Right renal cortex interstitium (tissue), 3 donors: ENCODE measurements at places on chromosomes 1 and 21.

DNA sequence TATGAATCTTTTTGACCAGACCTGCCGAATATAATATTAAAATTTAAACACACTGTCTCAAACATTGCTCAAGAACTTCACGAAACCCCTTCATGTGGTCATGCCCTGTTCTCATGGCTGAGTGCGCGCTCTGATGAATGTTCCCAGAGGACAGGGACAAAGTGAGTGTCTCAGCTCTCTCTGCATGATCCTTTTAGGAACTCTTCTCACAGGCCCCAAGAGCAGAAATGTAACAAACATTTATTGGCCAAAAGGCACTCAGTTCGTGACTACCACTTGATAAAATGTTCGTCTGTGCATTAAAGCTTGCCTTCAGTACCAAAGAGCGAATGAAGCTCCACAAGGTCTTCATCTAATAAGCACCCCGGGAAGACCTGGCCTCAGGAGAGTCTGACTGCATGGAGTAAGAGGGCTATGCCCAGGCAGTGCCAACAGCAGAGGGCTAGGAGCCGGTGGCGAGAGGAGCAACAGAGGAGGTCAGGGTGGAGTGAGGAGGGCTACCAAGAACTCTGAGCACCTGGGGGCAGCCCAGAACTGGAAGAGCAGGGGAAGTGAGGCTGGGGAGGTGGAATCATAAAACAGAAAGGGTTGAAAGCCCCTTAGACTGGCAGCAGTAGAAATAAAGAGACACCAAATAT is 171.1 kb downstream of the RHOU start:
- DNase-seq, result no peak

DNA sequence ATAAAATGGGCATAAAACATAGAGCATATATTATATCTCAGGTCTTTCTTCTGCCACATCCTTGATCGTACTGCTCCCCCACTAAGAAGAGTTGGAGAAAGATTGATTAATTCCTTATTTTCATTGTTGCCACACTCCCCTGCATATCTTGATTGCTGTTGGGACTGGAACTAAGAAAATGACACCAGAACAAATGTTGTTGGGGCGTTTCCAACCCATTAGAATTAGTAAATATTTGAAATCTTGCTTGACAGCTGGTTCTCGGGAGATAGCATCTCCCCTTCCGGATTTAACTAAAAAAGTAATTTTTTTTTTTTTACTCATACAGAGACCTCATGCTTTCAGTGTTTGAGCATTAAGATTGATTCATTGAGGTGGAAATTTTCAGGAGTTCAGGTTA is 493.0 kb upstream of the PLXNA2 start:
- DNase-seq, result no peak

- no peak for DNase-seq
These were observed 27.0 kb downstream of the PROX1 start for GRCh38 chr1:214014730-214015129.

GRCh38 chr1:85801520-85801919 is 93.3 kb upstream of the ZNHIT6 start:
- no peak for DNase-seq

DNA sequence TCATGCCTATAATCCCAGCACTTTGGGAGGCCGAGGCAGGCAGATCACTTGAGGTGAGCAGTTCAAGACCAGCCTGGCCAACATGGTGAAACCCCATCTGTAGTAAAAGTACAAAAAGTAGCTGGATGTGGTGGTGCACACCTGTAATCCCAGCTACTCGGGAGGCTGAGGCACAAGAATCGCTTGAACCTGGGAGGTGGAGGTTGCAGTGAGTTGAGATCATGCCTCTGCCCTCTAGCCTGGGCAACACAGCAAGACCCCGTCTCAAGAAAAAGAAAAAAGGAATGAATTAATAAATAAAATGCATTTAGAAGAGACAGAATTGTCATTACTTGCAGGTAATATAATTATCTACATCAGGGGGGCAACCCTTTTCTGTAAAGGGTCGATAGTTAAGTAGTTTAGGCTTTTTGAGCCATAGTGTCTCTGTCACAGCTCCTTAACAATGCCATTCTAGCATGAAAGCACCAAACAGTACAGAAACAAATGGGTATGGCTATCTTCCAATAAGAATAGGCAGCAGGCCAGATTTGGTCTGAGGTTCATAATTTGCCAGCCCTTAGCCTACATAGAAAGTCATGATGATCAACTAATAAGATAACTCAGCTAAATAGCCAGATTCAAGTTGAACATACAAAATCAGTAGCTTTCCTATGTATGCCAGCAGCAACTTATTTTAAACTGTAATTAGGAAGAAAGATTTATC is 56.8 kb downstream of the RPRD2 start:
- DNase-seq, result no peak

DNA sequence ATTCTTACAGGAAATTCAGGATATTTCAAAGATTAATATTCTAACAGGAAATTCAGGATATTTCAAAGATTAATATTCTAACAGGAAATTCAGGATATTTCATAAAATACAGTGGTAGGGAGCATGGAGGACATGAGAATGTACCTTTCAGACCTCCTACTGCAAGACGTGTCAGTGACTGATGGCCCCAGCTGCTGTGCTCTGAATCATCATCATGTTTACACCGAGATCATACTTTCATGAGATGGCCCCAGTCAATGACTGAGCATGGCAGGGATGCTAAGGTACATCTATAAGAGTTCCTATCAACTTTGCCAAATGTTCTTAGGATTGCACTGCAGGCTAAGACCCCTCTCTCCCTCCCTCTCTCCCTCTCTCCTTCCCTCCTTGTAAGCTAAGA is 69.0 kb downstream of the HFM1 start:
- no peak for DNase-seq

DNA sequence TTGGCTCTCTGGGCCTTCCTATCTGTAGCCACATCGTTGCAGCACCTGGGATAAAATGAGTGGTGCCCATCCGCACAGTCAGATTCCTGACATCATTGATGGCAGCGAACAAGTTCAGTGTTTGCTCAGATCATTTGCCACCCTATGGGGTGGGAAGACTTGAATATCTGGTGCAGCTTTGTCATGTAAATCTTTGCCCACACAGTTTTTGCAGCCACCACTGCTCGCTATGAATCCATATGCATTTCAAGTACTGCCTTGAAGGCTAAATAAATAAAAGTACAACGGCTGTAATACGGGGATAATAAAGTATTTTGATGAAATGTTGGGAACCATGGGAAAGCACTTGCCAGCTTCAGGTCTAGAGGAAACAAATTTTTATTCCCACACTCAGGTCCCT is 56.3 kb upstream of the COA6 start:
- DNase-seq, result no peak

- no peak for DNase-seq
These were observed 14.5 kb downstream of the ICMT start for GRCh38 chr1:6221210-6221784.

GRCh38 chr1:78009836-78010235 is 5.1 kb downstream of the DNAJB4 start:
- DNase-seq, result no peak

DNA sequence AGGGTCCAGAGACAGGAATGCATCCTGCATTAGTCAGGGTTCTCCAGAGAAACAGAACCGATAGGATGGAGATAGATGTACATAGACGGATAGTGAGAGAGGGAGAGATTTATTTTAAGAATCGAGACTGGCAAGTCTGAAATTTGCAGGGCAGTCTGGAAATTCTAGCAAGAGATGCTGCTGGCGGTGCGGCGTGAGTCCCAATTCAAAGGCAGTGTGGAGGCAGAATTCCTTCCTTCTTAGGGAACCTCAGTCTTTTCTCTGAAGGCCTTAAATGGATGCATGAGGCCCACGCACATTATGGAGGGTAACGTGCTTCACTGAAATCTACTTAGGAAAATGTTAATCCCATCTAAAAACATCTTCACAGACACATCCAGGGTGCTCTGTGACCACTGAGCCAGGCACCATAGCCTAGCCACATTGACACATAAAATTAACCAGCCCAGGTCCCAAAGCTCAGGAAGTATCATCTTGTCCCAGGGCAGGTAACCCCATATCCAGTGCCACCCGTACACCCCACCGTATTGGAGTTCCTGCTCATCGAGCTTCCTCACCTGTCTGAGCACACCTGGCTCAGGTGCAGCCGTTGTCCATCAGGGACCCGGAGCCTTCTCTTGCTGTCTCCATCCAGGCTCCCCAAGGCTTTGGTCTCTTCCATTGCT is 9.7 kb upstream of the PKNOX1 start:
- no peak for DNase-seq

GRCh38 chr1:180157576-180158057 is 2.9 kb downstream of the QSOX1 start:
- DNase-seq, result no peak

DNA sequence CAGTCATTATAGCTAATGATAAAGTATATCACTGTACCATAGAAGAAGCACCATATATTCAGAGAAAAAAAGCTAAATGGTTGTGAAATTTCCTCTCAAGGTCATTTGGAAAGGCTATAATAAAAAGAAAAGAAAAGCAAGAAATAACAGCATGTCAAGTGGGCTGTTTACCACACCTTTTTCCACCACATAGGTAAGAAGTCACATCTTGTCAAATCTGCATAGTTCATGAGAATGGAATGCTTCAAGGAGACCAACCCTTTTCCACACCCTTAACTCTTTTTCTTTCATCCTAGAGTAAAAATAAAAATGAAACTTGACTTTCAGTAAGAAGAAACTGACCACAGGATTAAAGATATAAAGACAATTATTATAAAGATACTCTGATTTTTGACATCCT is 91.2 kb downstream of the ATP6V1G3 start:
- DNase-seq, result no peak

DNA sequence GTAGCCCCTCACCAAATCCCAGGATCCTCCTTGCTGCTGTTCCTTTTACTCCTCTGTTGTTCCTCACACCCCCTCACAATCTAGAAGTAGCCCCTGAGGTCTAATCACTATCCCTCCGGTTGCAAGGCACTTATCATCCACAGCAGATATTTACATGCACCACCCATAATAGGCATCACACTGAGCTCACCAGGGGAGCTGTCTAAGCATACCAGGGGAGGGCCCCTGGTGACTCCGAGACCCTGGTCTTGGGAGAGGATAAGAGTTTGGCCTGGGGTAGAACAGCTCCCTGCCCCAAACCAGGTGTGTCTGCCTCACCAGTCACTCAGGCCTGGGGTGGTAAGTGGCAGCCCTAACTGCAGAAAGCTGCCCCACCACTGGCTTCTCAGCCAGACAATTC is 37.3 kb upstream of the ZC3H12A start:
- no peak for DNase-seq

DNA sequence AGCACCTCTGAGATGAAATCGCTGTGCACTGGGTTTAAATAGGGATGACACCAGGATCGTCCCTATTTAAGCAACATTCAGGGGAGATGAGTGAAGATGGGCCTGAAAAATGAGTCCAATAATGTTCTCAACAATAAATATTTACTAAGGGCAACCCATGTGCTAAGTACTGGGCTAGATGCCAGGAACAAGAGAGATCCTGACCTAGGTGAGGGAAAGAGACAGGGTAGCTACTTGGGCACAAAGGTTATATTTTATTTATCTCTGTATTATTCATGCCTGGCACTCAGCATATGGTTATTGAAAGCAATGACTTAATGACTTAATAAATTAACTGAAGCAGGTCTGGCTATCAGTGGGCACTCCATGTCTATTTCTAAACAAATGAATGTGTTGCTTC is 27.4 kb upstream of the AVPR1B start:
- no peak for DNase-seq

- no peak for DNase-seq
These were observed 5.1 kb upstream of the DCAF8 start for GRCh38 chr1:160267284-160267991.

GRCh38 chr1:200150721-200151120 is 123.2 kb downstream of the NR5A2 start:
- DNase-seq, result peak; percentile 18

DNA sequence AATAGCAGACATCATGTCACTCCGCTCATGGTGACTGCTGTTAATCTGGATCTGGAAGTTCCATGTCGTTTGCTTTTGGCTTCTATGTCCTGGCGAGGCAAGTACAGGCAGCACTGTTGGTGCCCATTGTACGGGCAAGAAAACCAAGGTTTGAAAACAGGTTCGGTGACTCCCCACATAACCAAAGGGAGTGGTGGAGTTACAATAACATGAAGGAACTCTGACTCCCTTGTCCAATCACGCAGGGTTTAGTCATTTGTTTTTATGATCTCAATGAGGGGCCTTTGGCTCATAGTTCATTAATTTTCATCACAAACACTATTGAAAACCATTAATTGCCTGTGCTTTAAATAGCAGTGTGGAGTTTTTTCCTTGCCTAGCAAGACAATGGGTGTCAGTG is 82.9 kb upstream of the SSX2IP start:
- DNase-seq, result no peak

DNA sequence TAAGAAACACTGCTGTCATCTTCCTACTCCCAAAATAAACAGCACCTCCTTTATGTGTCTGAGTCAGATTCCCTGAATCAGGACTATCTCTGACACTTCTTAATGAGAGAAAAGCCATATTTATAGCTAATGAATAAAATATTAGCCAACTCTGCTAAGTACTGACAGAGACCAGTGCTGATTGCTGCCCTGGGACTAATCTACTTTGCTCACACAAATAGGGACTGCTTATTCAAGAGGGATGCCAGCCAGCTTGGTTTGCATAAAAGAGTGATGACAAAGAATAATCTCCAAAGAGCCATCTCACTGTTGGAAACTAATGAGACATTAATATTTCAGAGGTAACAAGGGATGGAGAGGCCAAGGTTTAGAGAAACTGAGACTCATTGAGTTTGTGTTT is 36.4 kb downstream of the FYB2 start:
- no peak for DNase-seq

DNA sequence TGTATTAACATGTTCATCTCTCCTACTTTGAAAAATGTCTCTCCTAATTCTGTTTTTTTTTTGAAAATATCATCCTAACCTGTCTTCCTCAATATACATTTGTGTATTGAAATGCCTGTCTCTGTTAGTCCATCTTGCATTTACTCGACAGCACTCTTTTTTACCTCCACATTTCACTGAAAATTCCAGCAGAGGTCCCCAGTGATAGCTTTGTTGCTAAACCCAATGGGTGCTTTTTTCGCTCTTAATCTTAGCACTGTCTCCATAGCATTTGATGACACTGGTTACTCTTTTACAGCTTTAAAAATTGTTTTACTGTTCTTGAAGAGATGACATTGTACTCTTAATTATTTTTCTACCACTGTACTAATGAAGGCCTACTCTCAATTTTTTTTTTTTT is 10.8 kb downstream of the OSBPL9 start:
- DNase-seq, result no peak

DNA sequence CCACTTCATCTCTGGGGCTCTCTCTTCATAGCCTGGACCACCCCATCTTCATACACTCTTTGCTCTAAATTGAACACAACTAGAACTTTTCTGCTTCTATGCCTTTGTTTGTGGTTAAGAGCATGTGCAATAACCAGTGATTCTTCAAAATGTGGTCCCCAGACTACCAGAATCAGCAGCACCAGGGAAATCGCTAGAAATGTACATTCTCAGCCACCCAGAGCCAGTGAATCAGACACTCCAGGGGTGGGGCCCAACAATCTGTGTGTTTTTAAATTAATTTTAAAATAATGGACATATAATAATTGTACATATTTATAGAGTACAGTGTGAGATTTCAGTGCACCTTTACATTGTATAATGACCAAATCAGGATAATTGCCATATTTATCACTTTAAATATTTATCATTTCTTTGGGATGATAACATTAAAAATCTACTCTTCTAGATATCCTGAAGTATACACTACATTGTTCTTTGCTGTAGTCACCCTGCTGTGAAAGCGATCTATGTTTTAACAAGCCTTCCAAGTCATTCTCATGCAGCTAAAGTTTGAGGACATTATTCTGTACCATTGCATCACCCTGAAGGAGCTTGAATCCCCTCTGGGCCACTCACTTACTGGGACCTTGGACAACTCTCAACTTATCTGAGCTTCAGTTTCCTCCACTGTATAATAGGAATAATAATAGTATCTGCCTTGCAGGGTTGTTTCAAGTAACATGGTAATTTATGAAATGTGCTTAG is 10.8 kb downstream of the GRHL3 start:
- DNase-seq, result no peak
